Kidney (tissue), 22 donors: ENCODE measurements at places on chromosomes 3 and 15.

DNA sequence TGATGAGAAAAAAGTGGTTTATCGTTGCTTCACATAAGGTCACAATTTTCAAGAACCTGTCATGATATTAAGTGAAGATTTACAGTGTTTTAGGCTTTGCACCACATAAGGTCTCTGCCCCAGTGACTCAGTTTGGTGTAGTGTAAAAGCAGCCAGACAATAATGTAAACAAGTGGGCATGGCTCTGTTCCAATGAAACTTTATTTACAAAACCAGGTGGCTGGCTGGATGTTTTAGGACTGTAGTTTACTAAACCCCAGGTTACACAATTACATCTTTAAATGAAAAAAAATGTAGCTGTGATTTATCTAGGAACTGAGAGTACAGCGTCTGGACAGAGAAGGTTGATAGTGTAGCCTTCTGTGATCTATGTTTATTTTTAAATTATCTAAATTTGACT, 9.7 kb upstream of the FBXL22 start:
- DNase-seq = no peak

- no peak for DNase-seq
These were observed 21.0 kb upstream of the SOX2 start for GRCh38 chr3:181690769-181691168.

- no peak for DNase-seq
These were observed 7.3 kb downstream of the ALPK3 start for GRCh38 chr15:84824260-84825007.

GRCh38 chr3:117526470-117527079, 817.0 kb downstream of the TUSC7 start:
- peak; percentile 46 for DNase-seq

DNA sequence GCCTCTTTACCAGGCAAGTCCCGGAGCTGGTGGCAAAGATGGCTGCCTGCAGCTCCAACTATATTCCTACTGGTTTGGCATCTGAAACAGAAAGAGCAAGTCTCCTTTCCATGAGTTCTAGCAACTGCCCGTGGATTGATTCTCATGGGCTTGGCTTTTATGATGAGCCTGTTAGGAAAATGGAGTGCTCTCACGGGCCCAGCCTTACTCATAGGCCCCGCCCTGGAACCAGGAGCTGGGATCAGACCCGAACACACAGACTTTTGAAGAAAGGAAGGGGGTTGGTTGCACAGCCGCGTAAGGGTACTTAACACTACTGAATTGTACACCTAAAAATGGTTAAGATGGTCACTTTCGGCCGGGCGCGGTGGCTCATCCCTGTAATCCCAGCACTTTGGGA, 2.9 kb downstream of the NRROS start:
- DNase-seq = no peak

DNA sequence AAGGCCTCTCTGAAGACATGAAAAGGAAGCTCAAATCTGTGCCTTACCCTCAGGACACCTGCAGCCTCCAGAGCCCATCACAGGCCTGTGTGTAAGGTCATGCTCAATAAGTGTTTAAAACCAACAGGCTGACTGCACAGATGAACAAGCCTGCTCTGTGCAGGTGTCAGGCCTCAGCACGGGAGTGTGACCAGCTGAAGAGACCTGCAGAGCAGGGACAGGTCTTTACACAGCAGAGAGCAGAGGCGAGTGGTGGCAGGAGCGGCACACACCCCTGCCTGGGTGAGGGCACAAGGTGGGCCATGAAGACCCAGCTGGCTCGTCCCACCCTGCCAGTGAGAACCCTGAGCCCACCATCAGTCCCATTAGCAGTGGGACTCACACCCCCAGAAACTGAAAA, 56.9 kb downstream of the ROPN1B start:
- DNase-seq = no peak

- DNase-seq = peak; percentile 17
These were observed 104.2 kb downstream of the IQCH start for GRCh38 chr15:67358812-67359211.

GRCh38 chr3:63089007-63089750, 188.9 kb upstream of the SYNPR start:
- no peak for DNase-seq

DNA sequence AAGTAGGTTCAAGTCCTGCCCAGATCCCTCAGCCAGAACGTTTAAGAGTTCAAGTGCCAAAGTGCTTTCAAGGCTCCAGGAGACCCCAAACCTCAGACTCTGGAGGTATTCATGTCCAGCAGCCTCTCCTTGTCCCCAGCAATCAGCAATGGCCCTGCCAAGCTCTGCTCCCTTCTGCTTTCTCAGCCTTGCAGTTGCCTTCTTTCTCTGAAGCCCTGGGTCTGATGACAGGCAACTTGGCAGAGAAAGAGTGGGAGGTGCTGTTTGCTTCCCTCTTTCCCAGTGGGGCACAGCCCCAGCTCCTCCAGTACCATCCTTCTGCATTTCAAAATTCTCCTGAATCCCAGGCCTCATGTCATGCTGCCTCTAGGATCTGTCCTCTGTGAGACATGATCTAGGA, 40.2 kb downstream of the ATP2B2 start:
- no peak for DNase-seq

GRCh38 chr3:131714585-131715220, 211.9 kb upstream of the MRPL3 start:
- no peak for DNase-seq

GRCh38 chr3:192794216-192794615, 66.9 kb upstream of the FGF12 start:
- no peak for DNase-seq

GRCh38 chr15:99172171-99172570, 67.3 kb downstream of the SYNM start:
- no peak for DNase-seq

DNA sequence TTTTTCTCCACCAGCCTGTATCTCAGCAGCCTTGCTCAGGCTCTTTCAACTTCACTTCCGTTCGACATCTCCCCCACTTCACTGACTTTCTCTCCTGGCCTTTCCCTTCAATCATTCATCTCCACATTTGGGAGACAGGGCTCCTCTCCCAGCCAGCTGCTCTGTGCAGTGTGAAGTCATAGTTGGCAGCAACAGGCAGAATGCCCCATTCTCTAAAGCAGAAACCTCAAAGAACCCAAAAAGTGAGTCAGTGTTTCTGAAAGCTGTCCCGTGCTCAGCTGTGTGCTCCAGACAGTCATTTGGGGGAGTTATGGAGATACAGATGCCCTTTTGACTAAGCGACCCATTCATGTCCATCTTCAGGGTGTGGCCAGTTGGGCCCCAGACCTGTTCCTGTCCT, 54.3 kb downstream of the NTRK3 start:
- no peak for DNase-seq

DNA sequence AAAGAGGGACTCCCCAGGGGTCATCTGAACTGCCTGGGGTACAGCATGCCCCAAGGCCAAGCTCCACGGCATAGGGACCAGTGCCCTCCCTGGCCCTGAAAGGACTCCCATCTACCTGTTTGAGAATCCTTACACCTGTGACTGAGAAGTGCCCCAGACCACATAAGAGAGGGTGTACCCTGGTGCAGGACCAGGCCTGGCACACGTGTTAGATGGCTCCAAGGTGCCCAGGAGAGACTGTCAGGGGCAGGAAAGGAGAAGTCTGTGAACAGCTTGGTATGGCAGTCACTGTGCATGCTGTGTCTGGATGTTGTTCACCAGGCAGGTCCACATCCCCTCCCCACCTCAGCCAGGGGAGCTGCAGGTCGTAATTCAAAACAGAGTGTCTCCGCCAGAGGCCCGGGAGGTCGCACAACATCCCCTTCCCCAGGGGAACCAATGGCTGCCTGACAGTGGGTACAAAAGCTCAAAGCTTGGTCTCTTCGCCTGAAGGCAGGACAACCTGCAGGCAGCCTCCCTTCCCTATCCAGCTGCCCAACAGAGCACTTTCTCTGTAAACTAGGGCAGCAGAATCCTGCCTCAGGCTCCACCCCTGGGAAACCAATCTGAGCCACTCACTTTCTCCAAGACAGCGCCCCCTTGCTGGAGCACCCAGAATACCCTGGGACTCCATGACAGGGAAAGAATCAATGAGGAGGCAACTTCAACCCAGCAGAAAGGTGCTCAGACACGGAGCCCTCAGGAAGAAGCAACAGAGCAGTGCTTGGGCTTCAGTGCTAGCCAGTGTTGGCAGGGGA, 3.9 kb downstream of the NUP210 start:
- DNase-seq = no peak

DNA sequence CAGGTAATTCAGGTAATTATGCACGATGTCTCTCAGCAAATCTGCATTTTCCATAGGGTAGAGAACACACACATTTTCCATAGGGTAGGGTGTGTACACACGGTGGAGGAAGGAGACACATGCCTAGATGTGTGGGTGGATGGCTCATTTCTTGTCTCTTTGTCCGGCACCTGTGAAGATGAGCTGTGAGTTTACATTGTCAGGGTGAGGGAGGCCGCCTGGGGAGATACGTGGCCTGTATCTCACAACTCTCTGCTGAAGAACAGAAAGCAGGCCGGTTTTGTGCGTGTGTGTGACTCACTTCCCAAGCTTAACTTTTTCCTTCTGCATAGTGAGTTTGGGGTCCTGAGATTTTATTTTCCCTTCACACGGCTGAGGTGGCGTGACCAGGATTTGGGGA, 60.3 kb downstream of the SLC6A6 start:
- no peak for DNase-seq

DNA sequence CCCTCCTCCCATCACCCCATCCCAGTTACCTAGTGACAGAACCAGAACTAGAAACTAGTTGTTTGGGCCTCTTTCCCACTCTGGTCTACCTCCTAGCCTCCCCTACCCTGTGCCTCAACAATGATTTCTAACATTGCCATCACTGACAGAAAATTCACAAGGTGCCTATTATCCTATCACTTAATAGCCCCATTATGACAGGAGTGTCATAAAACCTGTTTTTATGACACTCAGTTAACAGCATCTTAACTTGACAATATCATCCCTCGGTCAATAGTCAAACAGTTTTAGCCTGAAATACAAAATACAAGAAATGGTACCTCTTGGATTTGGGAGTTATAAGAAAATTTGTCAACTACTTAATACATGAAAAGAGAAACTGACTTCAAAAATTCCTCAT, 46.5 kb downstream of the ULK4 start:
- DNase-seq = no peak

GRCh38 chr15:31486906-31487695, 160.5 kb downstream of the KLF13 start:
- no peak for DNase-seq

- no peak for DNase-seq
These were observed 181.3 kb downstream of the RORA start for GRCh38 chr15:61047783-61048182.

DNA sequence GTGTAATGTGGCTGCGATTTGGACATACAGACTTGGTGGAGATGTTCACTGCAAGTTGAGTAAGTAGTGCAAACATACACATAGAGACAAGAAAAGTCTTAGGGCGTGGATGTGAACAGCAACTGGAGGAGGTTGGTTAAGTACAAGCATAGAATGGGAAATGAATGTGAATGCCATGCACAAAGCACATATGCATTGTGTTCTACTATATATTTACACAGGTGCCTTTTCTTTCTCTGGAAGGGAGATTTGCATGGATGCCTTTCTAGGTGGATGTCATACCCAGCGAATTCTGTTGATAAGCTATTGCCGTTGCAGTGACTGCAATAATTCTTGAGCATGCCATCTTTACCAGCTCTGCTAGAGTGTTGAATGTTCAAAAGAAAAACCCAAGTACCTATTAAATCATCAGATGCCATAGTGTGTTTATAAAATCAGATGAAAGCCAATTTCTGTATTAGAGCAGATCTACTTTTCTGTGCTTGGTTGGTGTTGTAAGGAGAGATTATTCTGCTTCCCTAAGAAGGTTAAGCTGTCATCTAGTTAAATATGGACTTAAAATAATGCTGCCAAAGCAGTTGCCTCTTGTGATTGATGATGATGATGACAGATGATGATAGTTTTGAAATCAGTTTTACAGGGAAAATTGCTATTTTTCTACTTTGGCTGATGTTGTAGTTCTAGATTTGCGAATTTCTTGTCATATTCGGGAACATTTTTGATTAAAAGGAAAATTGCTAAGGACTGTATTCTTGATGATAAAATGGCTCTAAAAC, 148.4 kb downstream of the CNTN4 start:
- DNase-seq = no peak

- no peak for DNase-seq
These were observed 142.7 kb upstream of the RBMS3 start for GRCh38 chr3:29138171-29138570.

DNA sequence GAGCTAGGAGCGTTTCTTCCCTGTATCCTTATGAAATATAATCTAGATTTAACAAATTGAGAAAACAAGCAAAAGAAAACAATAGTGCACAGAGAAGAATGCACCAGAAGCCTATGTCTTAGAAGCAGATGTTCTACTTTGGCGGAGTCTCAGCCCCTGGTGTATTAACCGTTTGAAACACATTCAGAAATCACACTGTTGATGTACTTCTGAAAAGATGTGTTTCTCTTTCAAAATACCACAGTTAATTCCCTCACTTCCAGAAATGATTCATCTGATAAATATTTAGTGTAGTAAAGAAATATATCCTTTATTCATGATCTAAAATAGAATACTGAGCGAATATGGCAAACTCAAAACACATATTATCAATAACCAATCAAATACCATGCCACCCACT, 77.7 kb downstream of the CBLB start:
- DNase-seq = no peak

- no peak for DNase-seq
These were observed 75.2 kb upstream of the ACKR4 start for GRCh38 chr3:132521901-132522300.

DNA sequence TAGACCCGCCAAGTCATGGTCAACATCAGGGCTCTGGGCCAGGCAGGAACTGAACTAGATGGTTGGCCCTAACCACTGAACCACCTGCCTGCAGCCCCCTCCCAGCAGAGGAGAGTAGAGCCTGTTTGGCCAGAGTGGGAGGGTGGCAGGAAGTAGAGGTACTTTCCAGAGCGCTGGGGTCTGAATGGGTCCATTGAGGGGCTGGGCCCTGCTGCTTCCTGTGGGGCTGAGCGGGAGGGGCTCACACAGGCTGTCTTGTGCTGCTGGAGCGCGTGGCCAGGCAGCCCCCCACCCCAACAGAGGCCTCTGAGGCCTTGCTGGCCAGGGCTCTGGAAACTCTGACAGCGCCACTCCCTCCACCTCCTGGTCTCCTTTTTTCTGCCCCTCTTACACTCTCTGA, 17.4 kb downstream of the CSPG4 start:
- no peak for DNase-seq

DNA sequence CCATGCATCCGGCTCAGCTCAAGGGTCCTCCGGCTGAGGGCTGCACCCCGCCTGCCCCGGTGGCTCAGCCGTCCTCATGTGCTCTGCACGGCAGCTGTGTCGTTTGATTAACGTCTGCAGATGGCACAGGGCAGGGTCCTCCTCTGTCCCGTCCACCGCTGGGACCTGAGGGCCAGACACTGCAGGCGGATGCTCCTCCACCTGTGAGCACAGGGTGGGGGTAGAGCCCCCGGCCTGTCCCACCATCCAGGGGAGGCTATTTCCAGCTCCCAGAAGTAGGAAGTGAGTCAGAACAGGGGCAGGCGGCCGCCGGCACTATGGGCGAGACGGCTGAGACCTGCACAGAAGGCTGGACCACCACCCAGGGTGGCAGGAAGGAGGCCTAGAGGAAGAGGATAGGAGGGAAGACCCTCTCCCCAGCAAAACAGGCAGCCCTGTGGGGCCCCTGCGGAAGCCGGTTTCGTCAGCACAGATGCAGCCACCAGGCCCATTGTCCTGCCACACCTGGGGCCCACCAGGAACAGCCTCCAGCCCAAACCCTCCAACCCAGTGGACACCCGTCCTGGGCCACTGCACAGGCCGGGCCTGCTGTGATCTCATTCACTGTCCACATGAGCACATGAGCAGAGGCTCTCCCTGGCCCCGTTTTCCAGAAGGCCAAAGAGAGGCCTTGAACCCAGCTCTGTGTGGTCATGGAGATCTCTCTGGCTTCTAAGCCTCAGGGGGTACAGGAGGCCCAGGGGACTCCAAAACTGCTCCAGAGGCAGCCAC, 12.6 kb upstream of the PLXND1 start:
- DNase-seq = no peak
